Adrenal gland (tissue), 19 donors: ENCODE measurements at places on chromosomes 1 and 21. TPM values are rescaled to one million over a fixed set of nuclear protein-coding genes. Genes with fewer than 3 reads are reported as not detected.
A peak's percentile ranks its signal among the peaks of the same experiment; 100 is the strongest.

PLD5 gene
- total RNA-seq: 7.8 TPM

TNFSF4 gene
- total RNA-seq: 2.3 TPM

FCRL5 gene
- total RNA-seq: 0.36 TPM

GRCh38 chr1:60598041-60598910 is 484.1 kb upstream of the NFIA start:
- H3K4me1 ChIP-seq: no peaks in the 10 kb centered on the region
- H3K27me3 ChIP-seq: no peaks in the 10 kb centered on the region
- no peak overlapping the region for H3K27ac ChIP-seq
- H3K36me3 ChIP-seq: no peaks in the 10 kb centered on the region
- DNase-seq: no peak
- no peak overlapping the region for H3K4me3 ChIP-seq

DNA sequence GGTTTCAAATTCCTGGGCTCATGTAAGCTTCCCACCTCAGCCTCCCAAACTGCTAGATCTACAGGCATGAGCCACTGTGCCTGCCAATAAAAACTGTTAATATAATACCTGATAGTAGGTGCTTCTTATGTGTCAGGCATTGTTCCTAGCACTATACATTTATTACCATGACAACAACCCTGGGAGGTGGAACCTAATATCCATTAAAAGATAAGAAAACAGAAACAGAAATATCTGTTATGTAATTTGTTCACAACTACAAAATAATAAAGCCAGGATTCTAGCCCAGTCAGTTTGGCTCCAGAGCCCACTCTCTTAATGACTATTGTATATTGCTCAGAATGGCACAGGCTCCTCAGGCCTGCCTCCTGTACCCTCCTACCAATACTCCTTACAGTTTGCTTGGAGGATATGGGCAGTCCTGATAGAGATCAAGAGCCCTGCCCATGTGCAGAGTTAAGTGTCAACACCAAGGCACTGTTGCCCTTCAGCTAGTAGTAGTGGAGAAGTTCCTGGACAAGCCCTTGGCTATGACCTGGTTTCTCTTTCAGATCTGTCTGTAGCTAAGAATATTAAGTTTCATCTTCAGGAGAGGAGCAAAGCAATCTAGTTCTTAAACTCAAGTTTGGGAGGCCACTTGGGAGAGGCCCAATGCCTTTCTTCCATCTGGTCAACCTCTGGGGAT is 22.4 kb downstream of the RPL5 start:
- no peak for DNase-seq
- no peaks in the 10 kb centered on the region for H3K36me3 ChIP-seq
- H3K27ac ChIP-seq: no peak overlapping the region
- peaks cover 3% of the 10 kb centered on the region for H3K4me1 ChIP-seq
- H3K4me3 ChIP-seq: no peak overlapping the region

GRCh38 chr1:22729912-22730311 is 19.3 kb downstream of the EPHB2 start:
- H3K4me3 ChIP-seq: no peak overlapping the region
- no peaks in the 10 kb centered on the region for H3K27me3 ChIP-seq
- no peak overlapping the region for H3K27ac ChIP-seq
- H3K36me3 ChIP-seq: no peaks in the 10 kb centered on the region
- no peak for DNase-seq

DNA sequence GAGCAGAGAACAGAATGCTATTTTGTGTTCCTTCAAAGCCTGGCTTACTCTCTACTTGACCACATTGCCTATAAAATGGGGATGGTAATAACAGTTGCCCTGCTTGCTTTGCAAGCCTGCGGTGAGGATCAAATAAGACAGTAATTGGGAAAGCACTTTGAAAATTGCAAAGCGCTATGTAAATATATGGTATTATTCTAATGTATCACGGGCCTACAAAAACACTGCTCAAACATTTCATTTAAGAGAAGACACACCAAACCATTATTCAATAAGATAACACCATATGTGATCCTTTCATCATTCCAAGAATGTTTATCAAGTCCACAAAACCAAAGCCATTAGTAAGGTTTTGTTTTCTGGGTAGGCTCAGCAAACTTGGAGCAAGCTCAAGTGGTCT is 208.4 kb downstream of the ROR1 start:
- H3K27ac ChIP-seq: no peak overlapping the region

GRCh38 chr1:84165601-84166000 is 21.5 kb downstream of the PRKACB start:
- no peaks in the 10 kb centered on the region for H3K4me1 ChIP-seq
- H3K4me3 ChIP-seq: no peak overlapping the region
- no peak overlapping the region for H3K27ac ChIP-seq
- no peaks in the 10 kb centered on the region for H3K36me3 ChIP-seq
- no peak for DNase-seq

- no peaks in the 10 kb centered on the region for H3K36me3 ChIP-seq
- no peak for DNase-seq
- no peaks in the 10 kb centered on the region for H3K4me1 ChIP-seq
- no peak overlapping the region for H3K27ac ChIP-seq
- H3K4me3 ChIP-seq: no peak overlapping the region
Observed at GRCh38 chr21:28069450-28069923, 923.2 kb downstream of the LTN1 start.

- H3K27me3 ChIP-seq: no peaks in the 10 kb centered on the region
- H3K4me1 ChIP-seq: peaks cover 15% of the 10 kb centered on the region
- DNase-seq: no peak
- H3K27ac ChIP-seq: peak overlapping the region; percentile 81
Observed at GRCh38 chr1:41497056-41497440, 12.6 kb upstream of the EDN2 start.
